T-cell (primary cell): ENCODE measurements at places on chromosomes 12 and 14.
A peak's percentile ranks its signal among the peaks of the same experiment; 100 is the strongest.

GRCh38 chr14:96309896-96310330 is 53.2 kb downstream of the ATG2B start:
- no peak for DNase-seq

GRCh38 chr14:76995279-76996035 is 33.1 kb downstream of the IRF2BPL start:
- no peak for DNase-seq

DNA sequence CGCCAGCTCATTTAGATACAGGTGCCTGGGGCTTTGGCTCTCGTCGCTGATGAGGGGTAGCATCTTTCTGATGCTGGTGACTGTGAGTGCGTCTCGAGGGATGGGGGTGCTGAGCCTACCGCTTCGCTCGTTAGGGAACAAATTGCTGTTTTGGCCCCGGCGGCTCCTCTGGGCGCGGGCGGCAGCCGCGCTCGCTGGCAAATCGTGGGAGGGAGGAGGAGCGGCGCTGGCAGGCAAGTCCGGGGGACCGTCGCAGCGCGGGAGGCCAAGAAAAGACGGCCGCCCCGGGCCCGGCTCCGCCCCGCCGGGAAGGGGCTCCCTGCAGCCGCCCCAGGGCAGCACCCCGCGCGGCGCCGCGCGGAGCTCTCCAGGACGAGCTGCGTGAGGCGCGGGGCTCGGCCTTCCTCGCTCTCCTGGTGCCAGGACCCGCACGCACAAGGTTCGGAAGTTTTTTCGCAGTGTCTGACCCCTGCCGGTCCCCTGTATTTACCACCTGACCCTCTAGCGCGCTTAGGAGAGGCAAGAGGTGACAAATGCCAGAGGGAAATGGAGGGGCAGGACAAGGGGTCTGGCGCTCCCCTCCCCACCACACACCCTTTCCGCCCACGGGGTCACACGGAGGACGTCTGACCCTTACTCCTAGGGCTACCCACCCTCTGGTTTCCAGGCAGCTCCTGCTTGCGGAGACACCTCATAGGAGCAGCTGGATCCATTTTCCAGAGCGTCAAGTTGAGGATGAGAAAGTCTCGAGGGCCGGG is 899 bp upstream of the KCNH3 start:
- DNase-seq: peak; percentile 20

GRCh38 chr12:46230983-46231382 is 37.9 kb downstream of the SLC38A1 start:
- no peak for DNase-seq

DNA sequence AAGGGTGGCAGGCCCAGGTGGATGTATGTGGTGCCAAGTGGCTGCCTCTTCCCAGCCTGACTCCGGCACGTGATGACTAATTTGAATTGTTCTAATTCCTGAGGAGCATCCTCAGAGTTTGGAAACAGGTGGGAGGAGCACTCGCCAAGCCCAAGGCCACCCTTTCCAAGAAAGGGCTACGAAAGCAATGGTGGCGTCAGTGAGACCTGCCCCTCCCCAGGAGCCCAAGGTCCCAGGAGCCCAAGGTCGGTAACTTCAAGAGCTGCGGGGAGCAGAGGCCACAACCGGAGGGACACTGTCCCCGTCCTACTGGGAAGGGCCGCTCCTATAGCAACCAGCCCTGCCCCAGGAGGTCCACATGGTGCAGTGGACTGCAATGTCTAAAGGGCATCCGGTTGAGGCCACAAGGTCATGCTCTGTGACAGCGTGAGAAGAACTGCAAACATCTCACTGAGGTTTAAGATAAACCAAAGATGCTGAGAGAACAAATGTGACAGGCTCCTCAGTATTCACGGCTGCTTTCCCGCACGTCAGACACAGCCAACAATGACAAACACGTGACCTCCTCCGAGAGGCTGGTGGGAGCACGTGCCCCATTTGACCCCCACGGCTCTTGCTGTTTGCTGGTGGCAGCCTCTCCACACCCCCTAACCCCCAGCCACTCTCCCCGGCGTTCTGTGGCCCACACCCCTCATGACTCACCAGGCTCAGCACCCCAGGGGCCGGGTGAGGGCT is 79.6 kb downstream of the ITPK1 start:
- no peak for DNase-seq

- DNase-seq: no peak
Measured at GRCh38 chr14:72164420-72165228, 232.4 kb downstream of the RGS6 start.

DNA sequence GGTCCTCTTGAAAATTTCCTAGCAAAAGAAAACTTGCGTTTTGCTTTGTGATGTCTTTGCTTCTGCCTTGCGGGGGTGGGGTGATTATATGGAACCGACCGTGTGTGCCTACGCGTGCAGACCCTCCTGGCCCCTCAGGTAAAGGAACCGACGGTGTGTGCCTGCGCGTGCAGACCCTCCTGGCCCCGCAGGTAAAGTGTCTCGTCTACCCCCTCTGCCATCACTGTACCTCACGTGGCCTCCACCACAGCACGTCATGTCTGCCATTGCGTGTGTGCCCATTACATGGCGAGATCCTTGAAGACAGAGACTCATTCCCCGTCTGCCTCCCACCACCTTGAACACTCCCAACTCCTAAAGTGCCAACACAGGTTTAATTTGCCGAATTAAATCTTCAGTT is 3.6 kb downstream of the GOLGA3 start:
- no peak for DNase-seq

DNA sequence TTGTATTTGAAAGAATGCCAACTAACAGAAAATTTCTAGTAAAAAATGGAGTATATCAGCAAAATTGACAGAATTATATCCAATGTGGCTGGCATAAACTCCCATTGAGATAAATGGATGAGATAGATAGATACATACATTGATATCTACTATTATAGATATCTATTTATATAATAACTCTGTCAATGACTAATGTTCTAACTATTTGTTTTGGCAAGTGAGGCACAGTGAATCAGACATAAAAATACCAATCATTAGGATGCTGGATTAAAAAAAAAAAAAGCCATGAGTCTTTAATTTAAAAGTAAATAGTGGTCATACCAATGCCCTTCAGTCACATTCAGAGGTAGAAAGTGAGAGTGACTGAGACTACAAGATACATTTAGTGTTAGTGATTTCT is 33.7 kb upstream of the GLIPR1 start:
- DNase-seq: no peak

- DNase-seq: no peak
Measured at GRCh38 chr12:70852416-70853150, 68.0 kb downstream of the PTPRR start.

DNA sequence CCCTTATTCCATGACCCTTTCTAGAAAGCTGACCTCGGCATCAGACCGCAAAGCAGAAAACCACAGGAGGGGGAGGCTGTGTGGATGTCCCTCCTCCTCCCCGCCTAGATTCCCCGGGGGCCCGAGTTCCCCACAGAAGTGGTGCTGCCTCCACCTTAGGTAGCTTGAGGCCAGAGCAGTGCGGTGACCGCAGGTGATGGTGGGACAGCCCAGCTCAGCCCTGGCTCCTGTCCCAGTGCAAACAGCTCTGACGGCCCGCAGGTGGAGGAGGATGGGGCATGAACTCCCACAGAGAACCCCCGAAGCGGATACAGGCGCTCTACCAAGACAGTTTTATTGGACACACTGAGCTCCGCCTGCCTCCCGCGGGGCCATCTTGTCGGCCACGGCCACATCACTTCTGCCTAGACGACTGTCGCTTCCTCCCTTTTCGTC is 19.5 kb downstream of the ARL6IP4 start:
- no peak for DNase-seq

DNA sequence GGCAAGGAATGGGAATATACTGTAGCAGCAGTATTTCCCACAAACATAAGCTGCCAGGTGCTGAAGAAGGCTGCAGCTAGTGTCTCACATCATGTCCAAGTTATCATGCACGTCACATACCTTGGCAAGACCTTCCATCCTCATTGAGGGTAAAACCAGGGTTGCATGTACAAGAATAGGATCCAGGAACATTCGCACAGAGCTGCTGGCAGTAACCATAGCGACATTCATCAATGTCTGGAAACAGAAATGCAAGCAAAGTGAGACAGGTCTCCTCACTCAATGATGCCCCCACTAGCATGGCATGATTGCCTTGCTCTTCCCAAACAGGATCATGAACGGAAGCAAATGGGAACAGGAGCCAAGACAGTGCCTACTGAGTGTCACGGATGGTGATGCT is 23.8 kb upstream of the TC2N start:
- DNase-seq: no peak

- DNase-seq: no peak
Measured at GRCh38 chr12:118052324-118053070, 8.5 kb downstream of the WSB2 start.

GRCh38 chr14:90616881-90617280 is 199.3 kb downstream of the TTC7B start:
- DNase-seq: no peak

- no peak for DNase-seq
Measured at GRCh38 chr14:78346747-78347146, 176.6 kb downstream of the NRXN3 start.

- no peak for DNase-seq
Measured at GRCh38 chr14:90773196-90773486, 43.1 kb downstream of the TTC7B start.

DNA sequence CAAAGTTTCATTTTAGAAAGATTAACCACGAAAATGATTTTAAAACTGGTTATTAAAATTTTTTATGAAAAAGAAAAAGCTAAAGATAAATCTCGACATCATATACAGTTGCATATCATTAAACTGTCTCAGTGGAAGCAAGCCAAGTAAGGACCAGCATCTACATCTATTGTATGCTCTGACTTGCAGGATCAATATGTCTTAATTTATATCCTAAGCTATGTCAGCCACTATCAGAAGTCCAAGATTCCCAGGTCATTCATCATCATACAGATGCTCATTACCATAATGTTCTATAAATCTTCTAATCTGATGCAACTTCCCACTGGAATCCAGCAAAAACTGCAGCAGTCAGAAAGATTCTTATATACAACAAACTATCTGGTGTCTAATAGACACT is 43.5 kb downstream of the CMAS start:
- no peak for DNase-seq

DNA sequence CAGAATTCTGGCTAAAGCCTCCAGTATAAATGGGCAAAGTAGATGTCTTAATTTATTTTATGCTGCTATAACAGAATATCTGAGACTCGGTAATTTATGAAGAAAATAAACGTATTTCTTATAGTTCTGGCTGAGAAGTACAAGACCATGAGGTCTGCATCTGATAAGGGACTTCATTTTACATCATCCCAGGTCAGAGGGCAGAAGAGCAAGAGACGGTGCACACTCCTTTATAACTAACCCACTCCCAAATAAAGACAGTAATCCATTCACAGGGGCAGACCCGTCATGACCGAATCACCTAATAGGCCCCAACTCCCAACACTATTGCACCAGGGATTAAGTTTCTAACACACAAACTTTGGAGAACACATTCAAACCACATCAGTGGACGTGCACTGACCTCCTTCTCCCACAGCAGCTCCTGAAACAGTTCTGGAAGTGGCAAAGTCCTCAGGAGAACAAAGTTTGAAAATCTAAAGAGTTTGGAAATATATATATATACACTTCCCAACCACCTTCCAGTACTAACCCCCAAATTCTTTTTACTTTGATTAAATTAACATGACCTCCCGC is 116.5 kb downstream of the MED13L start:
- DNase-seq: no peak

GRCh38 chr12:14545144-14546124 is 22.2 kb downstream of the PLBD1 start:
- DNase-seq: no peak

DNA sequence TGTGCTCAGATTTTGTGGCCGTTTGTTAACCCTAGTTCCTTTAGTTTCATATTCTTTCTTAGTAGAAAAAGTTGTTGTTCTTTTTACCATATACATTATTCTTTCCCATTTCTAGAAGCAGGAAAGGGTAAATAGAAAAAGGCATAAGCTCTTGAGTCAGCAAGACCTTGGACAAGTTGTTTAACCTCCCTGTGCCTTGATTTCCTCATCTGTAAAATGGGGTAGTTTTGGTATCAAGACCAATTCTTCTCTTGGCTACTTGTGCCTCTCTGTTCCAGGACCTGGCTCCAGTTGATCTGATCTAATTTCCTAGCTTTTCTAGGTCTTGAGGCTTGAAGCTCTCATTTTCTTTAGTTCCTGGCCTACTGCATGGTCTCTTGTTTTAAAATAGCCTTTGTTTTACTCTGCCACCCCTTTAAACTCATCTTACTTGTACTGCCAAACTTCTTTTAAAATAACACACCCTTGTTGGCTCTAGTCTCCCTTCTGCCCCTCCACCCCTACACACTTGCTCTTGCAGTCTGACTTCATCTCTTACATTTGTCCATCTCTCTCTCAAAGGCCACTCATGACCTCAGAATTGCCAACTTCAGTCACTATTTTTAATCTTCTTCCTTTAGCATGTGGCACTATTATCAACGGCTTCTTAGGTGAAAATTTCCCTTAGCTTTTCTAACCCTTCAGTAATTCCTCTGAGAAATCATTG is 143.7 kb downstream of the TTLL5 start:
- no peak for DNase-seq

DNA sequence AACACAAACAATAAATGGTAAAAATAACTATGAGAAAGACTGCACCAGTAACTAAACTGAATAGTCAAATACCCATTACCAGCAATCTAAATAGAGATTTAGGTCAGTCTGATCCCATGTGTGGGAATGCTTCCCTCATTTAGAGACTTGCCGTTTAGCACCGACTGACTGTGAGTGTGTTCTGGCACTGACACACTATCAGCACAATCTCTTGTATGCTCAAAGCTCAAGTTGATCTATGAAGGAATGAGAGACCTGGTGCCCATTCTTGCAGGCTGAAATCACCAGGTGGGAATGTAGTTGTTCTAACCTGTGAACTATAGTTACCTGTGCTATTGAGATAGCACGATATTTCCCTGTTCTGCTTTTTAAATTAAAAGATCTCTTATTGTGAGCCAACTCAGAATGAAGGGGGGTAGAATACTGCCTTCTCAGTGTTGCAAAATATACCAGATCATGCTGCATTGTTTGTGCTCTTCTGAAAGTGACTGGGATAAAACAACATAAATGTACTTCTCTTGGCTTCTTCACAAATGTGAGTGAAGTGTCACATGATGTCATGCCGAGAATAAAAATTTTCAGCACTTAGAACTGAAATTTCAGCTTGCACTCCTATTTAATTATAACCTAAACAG is 99.6 kb downstream of the LIN7A start:
- no peak for DNase-seq

- DNase-seq: no peak
Measured at GRCh38 chr14:67579636-67580035, 20.4 kb downstream of the PIGH start.

GRCh38 chr12:85681333-85681732 is 154.9 kb downstream of the RASSF9 start:
- DNase-seq: no peak

- no peak for DNase-seq
Measured at GRCh38 chr14:47763188-47763854, 87.9 kb upstream of the MDGA2 start.

DNA sequence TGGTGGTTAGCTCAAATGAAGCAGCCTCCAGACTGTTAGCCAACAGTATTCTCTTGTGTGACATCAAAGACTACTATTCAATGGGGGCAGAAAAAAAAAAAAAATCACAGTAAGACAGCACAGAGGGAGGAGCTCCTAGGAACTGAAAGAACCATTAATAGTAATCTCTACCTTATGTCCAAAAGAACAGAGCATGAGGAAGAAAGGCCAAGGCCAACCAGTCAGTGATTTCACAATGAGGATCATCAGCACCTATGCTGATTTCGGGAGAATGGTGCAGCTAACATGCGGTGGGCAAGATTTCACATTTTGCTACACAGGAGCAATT is 66.3 kb upstream of the SOX5 start:
- no peak for DNase-seq
